ENCODE measurements at places on chromosomes 7 and 10.

DNA sequence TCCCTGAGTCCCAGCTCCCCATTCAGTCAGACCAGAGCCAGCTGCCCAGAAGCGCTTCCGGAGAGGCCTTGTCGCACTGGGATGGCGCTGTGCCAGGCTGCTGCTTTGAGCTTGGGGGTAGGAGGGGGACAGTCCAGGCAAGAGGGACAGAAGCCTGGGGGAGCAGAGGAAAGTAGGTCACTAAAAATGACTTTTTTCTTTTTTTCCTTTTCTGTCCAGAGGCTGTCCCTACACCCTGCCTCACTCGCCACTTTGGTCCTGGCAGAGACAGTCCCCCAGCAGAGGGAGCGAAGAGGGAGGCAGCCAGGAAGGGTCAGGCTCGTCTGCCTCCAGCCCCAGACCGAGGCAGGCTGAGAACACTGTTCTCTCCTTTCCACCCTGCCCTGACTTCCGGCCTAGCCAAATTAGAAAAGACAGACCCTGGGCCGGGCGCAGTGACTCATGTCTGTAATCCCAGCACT is 15.8 kb upstream of the TRIM8 start:
- DNase-seq: no peak

GRCh38 chr10:80416479-80417098 is 8.2 kb downstream of the PRXL2A start:
- no peak for DNase-seq

DNA sequence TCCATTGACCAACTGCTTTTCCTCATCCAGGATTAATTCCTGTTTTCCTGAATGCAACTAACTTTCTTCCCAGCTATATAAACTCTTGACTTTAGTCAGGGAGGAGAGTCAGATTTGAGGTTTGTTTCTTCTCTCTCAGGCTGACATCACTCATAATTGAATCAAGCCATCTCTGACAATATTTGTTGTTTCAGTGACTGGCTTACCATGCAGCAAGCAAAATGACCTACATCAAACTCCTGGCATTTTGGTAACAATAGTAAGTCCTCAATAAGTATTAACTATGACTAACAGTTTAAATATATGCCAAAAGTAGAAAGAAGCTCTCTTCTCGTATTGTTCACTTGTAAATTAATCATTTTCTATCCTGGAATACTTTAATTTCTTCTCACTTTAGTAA is 625.7 kb upstream of the KCND2 start:
- no peak for DNase-seq

GRCh38 chr10:3813267-3813666 is 28.3 kb upstream of the KLF6 start:
- no peak for DNase-seq

- DNase-seq: no peak
Observed at GRCh38 chr7:151711906-151712809, 164.8 kb downstream of the PRKAG2 start.

DNA sequence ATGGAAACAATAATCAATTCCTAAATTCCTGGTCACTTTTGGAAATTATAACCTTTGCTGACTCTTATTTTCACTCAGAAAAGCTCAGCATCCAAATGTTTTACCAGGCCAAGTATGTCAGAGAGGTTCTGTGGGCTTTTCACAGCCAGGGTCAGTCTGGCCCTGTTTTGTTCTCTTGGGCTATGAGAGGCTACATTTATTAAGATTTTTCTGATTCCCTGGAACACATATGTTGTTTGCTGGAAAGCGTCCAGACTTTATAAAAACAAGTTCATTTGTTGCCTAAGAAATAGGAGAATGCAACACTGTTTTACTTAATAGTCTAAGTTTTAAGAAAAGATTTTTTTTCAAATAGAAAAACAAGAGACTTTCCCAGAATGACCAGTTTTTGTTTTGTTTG is 238.4 kb upstream of the PLXDC2 start:
- no peak for DNase-seq

DNA sequence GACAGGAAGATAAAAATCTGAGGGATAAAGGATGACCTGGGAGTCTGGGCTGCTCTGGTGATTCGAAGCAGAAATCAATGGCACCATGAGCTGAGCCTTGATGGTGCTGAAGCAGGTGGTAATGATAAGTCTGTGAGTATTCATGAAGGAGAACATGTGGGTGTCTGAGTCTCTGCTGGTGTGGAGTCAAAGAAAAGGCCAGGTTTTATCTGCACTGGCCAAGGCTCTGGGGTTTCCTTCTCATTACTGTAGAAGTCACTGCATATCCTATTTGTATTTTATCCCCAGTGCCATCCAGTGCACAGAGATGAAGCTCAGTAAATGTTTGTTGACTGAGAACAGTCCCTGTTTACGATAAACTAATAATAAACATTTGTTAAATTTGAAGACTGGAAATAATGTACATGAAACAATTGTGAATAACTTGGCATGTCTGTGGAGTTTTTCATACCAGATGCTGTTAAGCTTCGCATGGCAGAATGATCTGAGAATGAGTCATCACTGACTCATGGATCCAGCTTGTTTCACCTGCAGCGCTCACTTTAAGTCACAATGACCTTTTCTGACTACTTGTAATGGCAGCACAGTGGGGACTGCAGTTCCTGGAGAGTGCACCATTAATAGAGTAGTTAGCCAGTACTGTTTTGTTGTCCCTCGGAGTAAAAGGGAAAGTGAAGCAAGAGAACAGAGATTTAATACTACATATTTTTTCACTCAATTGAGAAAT is 538.5 kb downstream of the HTR7 start:
- no peak for DNase-seq

- no peak for DNase-seq
Observed at GRCh38 chr10:124530816-124531215, 69.2 kb downstream of the LHPP start.

GRCh38 chr7:65411249-65411648 is 37.6 kb downstream of the ZNF92 start:
- no peak for DNase-seq

GRCh38 chr7:77531038-77531437 is 6.1 kb upstream of the PTPN12 start:
- DNase-seq: no peak

- DNase-seq: no peak
Observed at GRCh38 chr10:112960151-112960681, 10.2 kb downstream of the TCF7L2 start.

- DNase-seq: no peak
Observed at GRCh38 chr7:141263508-141263907, 189.6 kb downstream of the TMEM178B start.

GRCh38 chr7:130195396-130195795 is 9.8 kb downstream of the TMEM209 start:
- no peak for DNase-seq

GRCh38 chr7:153447011-153447410 is 605.2 kb upstream of the DPP6 start:
- DNase-seq: no peak

DNA sequence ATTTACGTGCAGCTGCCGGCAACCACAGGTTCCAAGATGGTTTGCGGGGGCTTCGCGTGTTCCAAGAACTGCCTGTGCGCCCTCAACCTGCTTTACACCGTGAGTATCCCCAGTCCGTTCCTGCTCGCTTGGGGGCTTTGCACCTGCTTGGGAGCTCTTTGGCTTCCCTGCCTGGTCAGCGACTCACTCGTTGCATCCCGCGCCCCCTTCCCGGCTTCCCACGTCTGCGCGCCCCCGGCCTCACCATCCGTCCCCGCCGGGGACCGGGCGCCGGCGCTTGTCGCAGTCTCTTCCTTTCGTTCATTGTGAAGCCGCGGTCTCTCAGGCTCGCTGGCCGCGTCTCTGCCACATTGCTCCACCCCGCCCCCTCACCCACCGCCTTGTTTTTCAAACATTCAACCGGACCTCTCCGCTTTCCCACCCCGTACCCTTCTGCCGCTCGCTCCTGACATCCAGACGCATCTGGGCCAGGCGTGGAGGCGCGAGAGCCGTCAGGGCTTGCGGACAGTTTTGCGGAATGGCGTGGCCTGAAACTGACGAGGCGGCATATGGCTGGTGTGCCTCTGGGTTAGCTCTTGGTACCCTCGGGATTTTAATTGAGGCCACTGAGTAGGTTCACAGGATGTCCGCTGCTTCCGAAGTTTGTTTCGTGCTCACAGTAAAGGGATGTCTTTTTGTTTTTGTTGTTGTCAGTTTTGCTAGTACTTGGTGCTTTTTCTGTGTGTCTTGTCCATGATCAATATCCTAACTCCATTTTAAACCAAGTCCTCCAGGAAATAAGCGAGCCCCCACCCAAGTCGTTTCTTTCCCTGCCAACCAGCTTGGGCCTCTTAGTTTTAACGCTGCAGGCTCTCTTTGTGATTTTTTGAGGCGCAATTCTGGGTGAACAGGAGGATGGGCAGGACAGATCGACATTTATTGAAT is 639 bp downstream of the TSPAN13 start:
- no peak for DNase-seq

- no peak for DNase-seq
Observed at GRCh38 chr10:87053111-87053510, 33.0 kb downstream of the FAM25A start.

- DNase-seq: no peak
Observed at GRCh38 chr10:78730754-78731153, 338.0 kb upstream of the ZMIZ1 start.

DNA sequence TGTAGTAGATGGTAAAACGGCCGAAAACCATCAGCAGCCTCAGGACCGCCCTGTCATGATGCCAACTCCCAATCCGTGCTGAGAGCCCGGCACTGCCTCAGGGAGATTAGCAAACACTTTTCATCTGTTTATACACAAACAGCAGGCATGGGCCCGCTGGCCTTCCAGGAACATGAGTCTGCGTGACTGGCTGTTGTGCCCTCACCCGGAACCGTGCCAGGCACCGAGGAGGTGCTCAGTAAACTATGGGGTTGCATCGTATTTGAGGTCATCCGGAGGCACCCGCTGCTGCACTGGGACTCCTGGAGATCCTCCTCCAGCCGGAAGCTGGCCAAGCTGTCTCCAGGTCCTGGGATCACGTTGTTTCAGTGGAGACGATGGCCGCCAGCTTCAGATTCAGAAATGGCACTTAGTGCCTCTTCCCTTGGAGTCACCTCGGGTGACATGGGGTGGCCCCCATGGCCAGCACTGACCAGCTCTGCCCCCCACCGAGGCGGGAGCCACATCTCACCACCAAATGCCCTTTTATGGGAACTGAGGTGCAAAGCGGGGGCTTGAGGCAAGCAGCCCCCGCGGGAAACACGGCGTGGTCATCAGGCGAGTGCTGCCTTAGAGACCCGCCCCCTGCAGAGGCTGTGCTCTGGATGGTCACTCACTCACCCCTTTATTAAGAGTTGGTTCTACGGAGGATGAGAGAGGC is 585.9 kb downstream of the PTPRN2 start:
- DNase-seq: no peak

GRCh38 chr7:87140271-87140748 is 11.9 kb upstream of the DMTF1 start:
- no peak for DNase-seq

GRCh38 chr10:129548600-129548999 is 81.6 kb downstream of the MGMT start:
- no peak for DNase-seq

- DNase-seq: no peak
Observed at GRCh38 chr10:60298408-60299389, 91.0 kb downstream of the ANK3 start.

GRCh38 chr10:35471435-35471834 is 133.7 kb upstream of the GJD4 start:
- DNase-seq: no peak

GRCh38 chr7:143499743-143500348 is 22.2 kb downstream of the TAS2R41 start:
- no peak for DNase-seq

GRCh38 chr10:51846856-51847506 is 147.6 kb upstream of the CSTF2T start:
- no peak for DNase-seq

DNA sequence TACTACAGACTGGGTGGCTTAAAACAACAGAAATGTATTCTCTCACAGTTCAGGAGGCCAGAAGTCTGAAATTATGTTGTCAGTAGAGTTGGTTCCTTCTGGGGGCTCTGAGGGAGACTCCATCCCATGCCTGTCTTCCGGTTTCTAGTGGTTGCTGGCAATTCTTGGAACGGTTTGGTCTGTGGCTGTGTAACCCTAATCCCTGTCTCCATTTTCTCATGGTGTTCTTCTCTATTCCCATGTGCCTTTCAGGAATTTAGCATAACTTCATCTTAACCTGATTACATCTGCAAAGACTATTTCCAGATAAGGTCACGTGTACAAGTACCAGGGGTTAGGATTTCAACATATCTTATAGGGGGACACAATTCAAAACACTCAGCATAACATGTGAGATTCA is 73.2 kb downstream of the FAM241B start:
- no peak for DNase-seq

GRCh38 chr7:97390915-97391593 is 273.6 kb downstream of the SDHAF3 start:
- no peak for DNase-seq

GRCh38 chr7:129882531-129882930 is 70.2 kb downstream of the UBE2H start:
- DNase-seq: no peak
